ENCODE measurements at places on chromosomes 11 and 22.

DNA sequence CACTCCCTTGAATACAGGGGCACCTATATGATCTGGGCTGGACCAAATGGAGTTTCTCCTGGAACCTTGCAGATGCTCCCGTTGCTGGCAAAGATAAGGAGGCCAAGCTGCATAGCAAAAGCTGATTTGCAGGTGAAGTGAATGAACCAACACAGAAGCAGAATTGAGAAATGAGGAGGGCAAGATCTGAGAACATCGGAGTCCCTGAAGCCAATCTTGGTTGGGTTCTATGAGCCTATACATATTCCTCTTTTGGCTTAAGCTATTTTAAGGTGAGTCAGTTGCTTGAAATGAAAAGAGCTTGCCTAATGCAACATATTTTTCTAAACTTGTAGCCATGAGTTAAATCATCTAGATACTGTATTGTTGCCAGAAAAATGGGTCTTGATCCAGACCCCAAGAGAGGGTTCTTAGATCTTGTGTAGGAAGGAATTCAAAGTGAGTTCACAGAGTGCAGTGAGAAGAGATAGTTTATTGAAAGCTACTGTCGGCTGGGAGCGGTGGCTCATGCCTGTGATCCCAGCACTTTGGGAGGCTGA lies 23.5 kb downstream of the WEE1 start:
- no peaks in the 10 kb centered on the region for H3K36me3 ChIP-seq
- DNase-seq = no peak
- peaks cover 18% of the 10 kb centered on the region for H3K4me1 ChIP-seq
- no peak overlapping the region for H3K4me3 ChIP-seq

DNA sequence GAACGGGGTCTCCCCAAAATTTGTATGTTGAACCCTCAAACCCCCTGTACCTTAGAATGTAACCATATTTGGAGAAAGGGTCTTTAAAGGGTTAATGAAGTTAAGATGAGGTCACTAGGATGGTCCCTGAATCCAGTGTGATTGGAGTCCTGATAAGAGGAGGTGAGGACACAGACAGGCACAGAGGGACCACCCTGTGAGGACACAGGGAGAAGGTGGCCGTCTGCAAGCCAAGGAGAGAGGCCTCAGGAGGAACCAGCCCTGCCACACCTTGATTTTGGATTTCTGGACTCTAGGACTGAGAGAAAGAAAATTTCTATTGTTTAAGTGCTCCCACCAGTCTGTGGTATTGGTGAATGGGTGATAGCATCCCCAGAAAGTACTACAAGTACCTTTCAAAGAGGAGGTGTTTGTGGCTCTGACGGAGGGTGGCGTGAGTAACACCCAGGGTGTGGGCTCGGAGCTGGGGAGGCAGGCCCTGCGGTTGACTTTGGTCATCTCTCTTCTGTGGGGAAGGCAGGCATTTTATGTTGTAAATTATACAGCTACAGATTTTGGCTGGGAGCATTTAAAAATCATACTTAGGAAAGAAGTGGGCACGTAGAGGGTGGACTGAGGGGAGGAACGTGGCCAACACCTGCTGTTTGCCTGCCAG lies 13.8 kb downstream of the MRGPRF start:
- no peak for DNase-seq
- H3K27me3 ChIP-seq = peaks cover 3% of the 10 kb centered on the region
- no peak overlapping the region for H3K4me3 ChIP-seq
- no peaks in the 10 kb centered on the region for H3K4me1 ChIP-seq

DNA sequence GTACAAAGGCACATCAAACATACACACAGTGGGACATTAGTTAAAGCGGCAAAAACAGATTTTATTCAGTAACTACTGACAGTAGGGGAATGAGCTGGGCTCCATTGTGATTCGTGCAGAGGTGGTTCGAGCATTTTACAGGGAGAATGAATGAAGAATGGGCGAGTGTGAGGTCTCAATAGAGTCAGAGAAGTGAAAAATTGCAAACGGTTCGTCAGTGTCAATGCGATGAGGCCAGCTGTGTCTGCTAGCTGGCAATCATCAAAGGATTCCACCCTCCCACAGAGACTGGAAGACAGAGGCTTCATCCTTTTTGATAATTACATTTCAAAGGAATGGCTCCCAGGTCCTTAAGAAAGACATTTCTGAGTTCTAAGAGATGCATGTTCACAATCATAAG lies 17.4 kb downstream of the OR4D9 start:
- no peaks in the 10 kb centered on the region for H3K4me1 ChIP-seq
- H3K27me3 ChIP-seq = peaks cover 2% of the 10 kb centered on the region
- H3K27ac ChIP-seq = no peak overlapping the region
- H3K4me3 ChIP-seq = no peak overlapping the region
- no peaks in the 10 kb centered on the region for H3K36me3 ChIP-seq

DNA sequence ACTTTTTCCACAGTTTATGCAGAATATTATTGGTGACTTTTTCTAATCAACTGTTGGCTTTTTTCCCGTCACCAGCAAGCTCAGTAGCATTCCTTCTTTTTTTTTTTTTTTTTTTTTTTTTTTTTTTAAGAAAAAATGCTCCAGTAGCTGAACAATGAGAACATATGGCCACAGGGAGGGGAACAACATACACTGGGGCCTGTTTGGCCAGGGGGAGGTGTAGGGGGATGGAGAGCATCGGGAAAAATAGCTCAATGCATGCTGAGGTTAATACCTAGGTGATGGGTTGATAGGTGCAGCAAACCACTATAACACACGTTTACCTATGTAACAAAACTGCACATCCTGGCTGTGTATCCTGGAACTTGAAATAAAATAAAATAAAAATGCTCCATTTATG lies 82.5 kb downstream of the ARHGAP42 start:
- no peaks in the 10 kb centered on the region for H3K4me1 ChIP-seq
- H3K27me3 ChIP-seq = peaks cover 2% of the 10 kb centered on the region
- no peak for DNase-seq
- H3K4me3 ChIP-seq = no peak overlapping the region
- no peaks in the 10 kb centered on the region for H3K36me3 ChIP-seq
- no peak overlapping the region for H3K27ac ChIP-seq

GRCh38 chr22:43828998-43829782 lies 17.1 kb upstream of the EFCAB6 start:
- no peaks in the 10 kb centered on the region for H3K4me1 ChIP-seq
- H3K27me3 ChIP-seq = peaks cover 9% of the 10 kb centered on the region
- DNase-seq = no peak
- H3K36me3 ChIP-seq = no peaks in the 10 kb centered on the region

DNA sequence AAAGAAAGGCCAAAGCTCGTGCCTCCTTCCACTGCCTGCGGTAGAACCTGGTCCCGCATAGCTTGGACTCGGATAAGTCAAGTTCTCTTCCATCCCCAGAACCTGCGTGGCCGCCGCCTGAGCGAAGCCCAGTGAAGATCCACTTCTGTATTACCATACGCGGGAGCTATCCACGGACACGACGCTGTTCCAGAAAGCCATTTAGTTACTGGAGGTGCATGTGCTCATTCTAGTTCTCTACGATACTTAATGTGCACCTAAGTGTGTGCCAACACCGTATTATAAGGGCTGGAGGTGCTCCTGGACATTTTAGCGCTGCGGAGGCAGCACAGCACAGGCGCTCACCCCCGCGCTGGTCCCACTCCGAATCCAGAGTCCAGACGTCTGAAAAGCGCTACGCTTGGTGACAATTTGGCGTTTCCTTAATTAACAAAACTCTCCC lies 1.4 kb downstream of the WT1 start:
- no peak overlapping the region for H3K27ac ChIP-seq
- no peak overlapping the region for H3K4me3 ChIP-seq
- peaks cover 26% of the 10 kb centered on the region for H3K4me1 ChIP-seq
- peaks cover 81% of the 10 kb centered on the region for H3K27me3 ChIP-seq

GRCh38 chr22:44930711-44931035 lies 79.1 kb downstream of the PHF21B start:
- no peaks in the 10 kb centered on the region for H3K4me1 ChIP-seq
- no peaks in the 10 kb centered on the region for H3K27me3 ChIP-seq
- no peak overlapping the region for H3K27ac ChIP-seq
- no peaks in the 10 kb centered on the region for H3K36me3 ChIP-seq
- no peak overlapping the region for H3K4me3 ChIP-seq
- no peak for DNase-seq

GRCh38 chr11:45527898-45528297 lies 137.5 kb downstream of the CHST1 start:
- peak; percentile 42 for DNase-seq
- H3K27me3 ChIP-seq = peaks cover 2% of the 10 kb centered on the region
- no peaks in the 10 kb centered on the region for H3K36me3 ChIP-seq
- no peak overlapping the region for H3K4me3 ChIP-seq
- peaks cover 9% of the 10 kb centered on the region for H3K4me1 ChIP-seq

DNA sequence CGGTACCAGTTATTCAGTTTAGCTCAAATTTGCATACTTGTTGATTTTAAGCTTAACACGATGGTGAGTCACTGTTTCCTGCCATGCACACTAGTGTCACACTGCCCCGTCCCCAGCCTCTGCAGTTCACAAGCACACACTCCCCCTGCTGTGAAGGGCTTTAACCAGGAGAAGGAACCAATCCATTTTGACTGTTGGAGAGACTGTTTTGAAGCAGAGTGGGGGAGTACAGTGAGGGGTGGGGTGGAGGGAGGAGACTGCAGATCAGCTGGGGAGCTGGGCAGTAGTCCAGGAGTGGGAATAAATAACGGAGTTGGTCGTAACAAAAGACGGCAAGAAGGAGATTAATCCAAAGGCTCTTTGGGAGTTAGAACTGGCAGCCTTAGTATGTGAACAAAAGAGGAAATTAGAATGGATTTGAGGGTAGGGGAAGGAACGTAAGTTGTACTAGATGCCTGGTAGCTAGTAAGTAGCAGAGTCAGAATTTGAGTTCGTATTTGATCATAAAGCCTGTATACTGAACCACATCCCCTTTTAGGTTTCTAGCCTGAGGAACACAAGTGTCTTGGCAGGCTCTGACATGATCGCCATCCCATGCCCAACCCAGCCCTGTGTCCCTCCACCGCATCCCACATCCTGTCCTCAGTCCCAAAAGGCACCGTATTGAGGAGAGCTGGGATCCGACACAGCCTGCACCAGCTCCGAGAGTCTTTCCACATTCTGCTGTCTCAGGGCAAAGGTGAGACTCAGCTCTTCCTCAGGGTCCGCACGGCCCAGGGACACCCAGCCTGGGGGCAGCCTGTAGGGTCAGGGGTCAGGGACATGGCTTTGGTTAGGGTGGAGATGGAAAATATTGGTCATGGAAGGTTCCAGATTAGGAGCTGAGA lies 862 bp downstream of the TPP1 start:
- peak; percentile 80 for DNase-seq
- peaks cover 6% of the 10 kb centered on the region for H3K36me3 ChIP-seq
- no peak overlapping the region for H3K4me3 ChIP-seq
- H3K27ac ChIP-seq = no peak overlapping the region
- H3K27me3 ChIP-seq = no peaks in the 10 kb centered on the region

DNA sequence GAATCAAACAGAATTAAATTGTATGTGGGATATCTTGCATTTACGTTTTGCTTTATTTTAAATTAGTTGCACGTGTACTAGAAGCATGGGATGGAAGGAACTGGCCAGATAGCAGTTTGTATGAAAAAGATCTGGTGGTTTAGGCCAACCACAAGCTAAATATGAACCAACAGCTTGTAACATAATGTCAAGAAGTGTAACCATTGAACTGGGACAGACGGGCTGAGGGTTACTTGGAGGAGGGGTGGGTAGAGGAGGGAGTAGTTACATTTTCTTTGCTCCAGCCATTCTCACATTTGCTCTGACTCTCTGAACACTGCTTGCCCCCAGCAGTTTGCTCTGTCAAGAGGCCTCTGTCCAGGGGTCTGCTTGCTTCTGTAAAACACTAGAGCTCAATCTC lies 31.7 kb upstream of the CXCR5 start:
- H3K27me3 ChIP-seq = no peaks in the 10 kb centered on the region
- peaks cover 7% of the 10 kb centered on the region for H3K4me1 ChIP-seq
- no peaks in the 10 kb centered on the region for H3K36me3 ChIP-seq
- H3K4me3 ChIP-seq = no peak overlapping the region
- no peak overlapping the region for H3K27ac ChIP-seq

DNA sequence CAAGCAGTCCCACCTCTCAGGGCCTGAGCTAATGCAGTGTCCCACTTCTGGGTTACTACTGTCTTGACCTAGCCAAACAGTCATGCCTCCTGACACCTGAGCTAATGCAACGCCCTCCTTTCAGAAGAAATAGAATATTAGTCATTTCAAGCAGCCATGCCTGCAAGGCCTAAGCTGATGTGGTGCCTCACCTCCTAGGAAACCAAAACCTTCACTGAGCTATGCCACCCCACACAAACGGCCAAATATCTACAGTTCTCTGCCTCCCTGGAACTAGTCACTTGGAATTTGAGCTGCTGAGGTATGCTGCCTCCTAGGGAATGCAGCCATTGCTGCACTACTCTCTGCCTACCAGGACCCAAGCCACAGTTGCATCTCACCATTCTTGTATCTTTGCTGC lies 8.3 kb upstream of the MS4A6E start:
- H3K27me3 ChIP-seq = peaks cover 22% of the 10 kb centered on the region
- H3K27ac ChIP-seq = no peak overlapping the region

- no peak overlapping the region for H3K4me3 ChIP-seq
- H3K4me1 ChIP-seq = peaks cover 8% of the 10 kb centered on the region
- peak; percentile 80 for DNase-seq
- H3K27me3 ChIP-seq = no peaks in the 10 kb centered on the region
Measured at GRCh38 chr22:36486619-36487384, 5.4 kb upstream of the TXN2 start.

- H3K27ac ChIP-seq = no peak overlapping the region
- no peaks in the 10 kb centered on the region for H3K4me1 ChIP-seq
- H3K27me3 ChIP-seq = peaks cover 2% of the 10 kb centered on the region
- H3K36me3 ChIP-seq = no peaks in the 10 kb centered on the region
- H3K4me3 ChIP-seq = no peak overlapping the region
Measured at GRCh38 chr11:83611031-83611430, 324.9 kb upstream of the CCDC90B start.

DNA sequence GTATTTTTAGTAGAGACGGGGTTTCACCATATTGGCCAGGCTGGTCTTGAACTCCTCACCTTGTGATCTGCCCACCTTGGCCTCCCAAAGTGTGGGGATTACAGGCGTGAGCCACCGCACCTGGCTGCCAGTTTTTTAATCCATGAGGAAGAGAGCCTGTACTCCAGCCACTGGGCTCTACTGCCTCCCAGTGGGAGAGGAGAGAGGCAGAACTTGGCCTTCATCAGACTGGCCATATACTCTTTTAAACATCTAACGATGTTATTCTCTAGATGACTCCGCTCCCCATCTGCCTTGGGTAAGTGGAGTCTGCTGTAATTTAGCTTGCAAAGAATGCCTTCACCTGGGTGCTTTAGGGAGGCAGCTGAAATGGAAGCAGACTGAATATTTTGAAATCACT lies 34.6 kb downstream of the SLC6A5 start:
- no peaks in the 10 kb centered on the region for H3K4me1 ChIP-seq
- no peak overlapping the region for H3K4me3 ChIP-seq
- H3K27ac ChIP-seq = no peak overlapping the region
- H3K36me3 ChIP-seq = no peaks in the 10 kb centered on the region

GRCh38 chr22:48432781-48433518 lies 1394.7 kb downstream of the BRD1 start:
- H3K27ac ChIP-seq = no peak overlapping the region
- H3K36me3 ChIP-seq = no peaks in the 10 kb centered on the region
- no peaks in the 10 kb centered on the region for H3K4me1 ChIP-seq
- no peak for DNase-seq

DNA sequence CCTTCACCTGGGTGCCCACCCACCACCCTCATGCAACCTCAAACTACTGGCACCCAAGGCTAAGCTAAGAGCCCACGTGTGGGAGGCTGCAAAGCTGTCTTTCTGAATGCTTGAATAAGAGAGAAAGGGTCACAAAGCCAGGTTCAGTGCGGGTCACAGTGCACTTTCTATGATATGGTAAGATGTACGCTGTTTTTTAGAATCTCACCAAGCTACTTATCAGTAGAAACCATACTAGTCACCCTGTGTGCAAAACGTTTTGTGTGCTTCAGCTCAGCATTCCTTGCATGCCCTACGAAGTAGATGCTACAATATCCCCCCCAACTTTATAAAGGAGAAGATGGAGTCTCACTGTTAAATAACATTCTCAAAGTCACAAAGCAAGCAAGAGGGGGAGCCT lies 14.9 kb downstream of the P2RX3 start:
- DNase-seq = no peak
- peaks cover 2% of the 10 kb centered on the region for H3K36me3 ChIP-seq
- no peak overlapping the region for H3K4me3 ChIP-seq
- H3K4me1 ChIP-seq = peaks cover 3% of the 10 kb centered on the region
- no peak overlapping the region for H3K27ac ChIP-seq

Measured in activated CD8-positive, alpha-beta T cell treated with anti-CD3 and anti-CD28 coated beads for 36 hours (primary cell).